ENCODE measurements at places on chromosomes 1 and 21.
A peak's percentile ranks its signal among the peaks of the same experiment; 100 is the strongest.

DNA sequence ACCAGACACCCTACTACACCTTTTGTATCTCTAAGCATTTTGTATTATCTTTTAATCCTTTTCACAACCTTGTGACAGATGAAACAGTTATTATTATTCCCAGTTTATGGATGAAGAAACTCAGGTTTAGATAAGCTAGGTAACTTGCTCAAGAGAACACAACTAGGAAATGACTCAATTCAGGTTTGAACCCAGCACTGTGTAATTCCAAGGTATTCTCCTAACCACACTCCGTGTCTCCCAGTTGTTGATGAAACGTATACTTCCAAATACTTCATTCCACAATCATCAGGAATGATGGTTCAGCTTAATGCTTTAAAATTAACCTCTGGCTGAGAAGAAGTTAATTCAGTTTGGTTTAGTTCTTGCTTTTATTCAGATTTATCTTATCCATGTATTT lies 51.7 kb upstream of the MRPS6 start:
- no peak overlapping the region for H3K4me3 ChIP-seq
- no peaks in the 10 kb centered on the region for H3K36me3 ChIP-seq
- no peak overlapping the region for H3K27ac ChIP-seq
- peaks cover 5% of the 10 kb centered on the region for H3K4me1 ChIP-seq

GRCh38 chr1:66571789-66572188 lies 37.8 kb downstream of the SGIP1 start:
- H3K4me1 ChIP-seq = peaks cover 59% of the 10 kb centered on the region
- no peaks in the 10 kb centered on the region for H3K27me3 ChIP-seq
- no peak for DNase-seq

- H3K4me3 ChIP-seq = no peak overlapping the region
- H3K27me3 ChIP-seq = no peaks in the 10 kb centered on the region
- H3K27ac ChIP-seq = peak overlapping the region; percentile 36
- peaks cover 56% of the 10 kb centered on the region for H3K4me1 ChIP-seq
- no peak for DNase-seq
These were observed 66.8 kb downstream of the LUZP1 start for GRCh38 chr1:23101887-23102286.

DNA sequence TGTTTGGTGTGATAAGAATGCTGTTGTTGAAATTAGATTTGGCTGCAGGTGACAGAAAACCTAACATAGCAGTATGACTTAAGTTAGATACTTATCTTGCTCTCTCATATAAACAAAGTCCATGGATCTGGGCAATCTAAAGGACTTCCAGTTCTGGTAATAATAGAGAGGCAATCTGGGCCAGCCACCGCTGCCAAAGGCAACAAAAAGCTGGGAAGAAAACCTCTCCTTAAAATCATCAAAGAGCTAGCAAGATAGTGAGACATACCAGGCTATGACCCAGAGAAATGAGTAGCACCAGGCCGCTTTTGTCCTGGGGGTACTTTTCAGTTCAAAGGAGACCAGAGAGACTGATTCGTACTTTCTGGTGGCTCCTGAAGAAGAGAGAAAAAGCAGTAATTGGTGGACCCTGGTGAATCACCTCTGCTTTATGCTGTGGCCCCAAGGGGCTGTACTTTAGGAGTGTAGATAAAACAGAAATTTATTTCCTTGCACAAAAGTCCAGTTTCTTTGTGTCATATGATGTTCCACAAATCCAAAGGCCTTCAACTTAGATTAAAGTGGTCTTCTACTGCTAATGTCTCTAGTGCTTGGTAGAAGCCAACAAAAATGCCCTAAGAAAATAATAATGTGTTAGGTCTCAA lies 125.4 kb downstream of the TBX19 start:
- H3K36me3 ChIP-seq = no peaks in the 10 kb centered on the region
- DNase-seq = no peak
- H3K4me1 ChIP-seq = peaks cover 5% of the 10 kb centered on the region
- peak overlapping the region; percentile 10 for H3K27ac ChIP-seq
- no peak overlapping the region for H3K4me3 ChIP-seq

Data from thoracic aorta (tissue), 2 donors.